ENCODE measurements at places on chromosomes 2 and 18.

DNA sequence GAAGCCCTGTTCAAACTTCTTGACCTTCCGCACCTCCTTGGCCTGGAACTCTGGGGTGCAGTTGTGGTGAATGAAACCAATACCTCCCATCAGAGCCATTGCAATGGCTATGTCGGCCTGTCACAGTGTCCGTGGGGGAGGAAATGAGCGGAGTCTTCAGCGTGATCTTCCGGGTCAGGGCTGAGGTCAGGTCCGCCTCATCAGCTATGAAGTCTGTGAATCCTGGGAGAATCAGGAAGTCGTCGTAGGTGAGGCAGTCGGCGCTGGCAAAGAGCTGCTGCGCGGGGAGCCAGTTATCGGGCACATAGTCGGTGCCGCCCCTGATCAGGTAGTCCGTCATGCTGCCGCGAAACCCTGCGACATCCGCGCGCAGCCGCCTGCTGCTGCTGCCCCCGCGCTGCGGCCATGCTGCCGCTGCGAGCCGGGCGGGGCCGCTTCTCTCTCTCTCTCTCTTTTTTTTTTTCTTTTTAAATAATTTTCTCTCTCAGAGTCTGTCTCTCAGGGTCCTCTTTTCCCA lies 154.1 kb upstream of the ZSWIM2 start:
- DNase-seq, result no peak

GRCh38 chr2:145845207-145845894 lies 1325.4 kb upstream of the ZEB2 start:
- no peak for DNase-seq

DNA sequence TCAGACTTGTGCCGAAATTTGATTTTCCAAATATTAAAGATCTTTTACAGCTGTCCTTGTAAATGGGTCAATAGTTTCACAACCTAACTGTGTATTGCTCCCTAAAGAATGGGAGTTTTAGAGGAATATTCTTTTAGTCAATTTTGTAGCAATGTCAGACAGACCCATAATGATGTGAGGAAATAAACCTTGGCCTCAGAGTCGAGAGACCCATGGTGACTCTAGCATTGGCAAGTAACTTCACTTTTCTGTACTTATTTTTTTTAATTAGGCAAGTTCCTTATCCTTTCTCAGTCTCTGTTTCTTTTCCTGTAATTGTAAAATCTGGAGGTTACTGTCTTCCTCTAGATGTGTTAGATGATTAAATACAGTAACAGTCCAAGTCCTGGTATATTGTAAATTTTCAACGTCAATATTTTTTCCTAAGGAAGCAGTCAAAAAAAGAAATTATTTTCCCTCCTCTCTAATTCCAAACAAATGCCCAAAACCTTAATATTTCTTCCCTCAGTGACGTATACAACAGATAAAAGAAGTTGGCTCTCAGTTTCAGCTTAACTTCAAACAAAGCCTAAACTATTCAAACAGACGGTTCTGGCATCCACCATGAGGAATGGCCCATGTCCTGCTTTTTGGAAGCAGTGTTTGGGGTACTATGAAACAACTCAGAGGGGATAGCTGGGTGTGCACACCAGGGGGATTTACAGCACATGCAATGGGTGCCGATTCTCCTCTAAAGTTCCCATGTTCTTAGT lies 466.7 kb downstream of the TNS1 start:
- no peak for DNase-seq

- no peak for DNase-seq
Observed at GRCh38 chr2:59588286-59588685, 965.2 kb downstream of the BCL11A start.

DNA sequence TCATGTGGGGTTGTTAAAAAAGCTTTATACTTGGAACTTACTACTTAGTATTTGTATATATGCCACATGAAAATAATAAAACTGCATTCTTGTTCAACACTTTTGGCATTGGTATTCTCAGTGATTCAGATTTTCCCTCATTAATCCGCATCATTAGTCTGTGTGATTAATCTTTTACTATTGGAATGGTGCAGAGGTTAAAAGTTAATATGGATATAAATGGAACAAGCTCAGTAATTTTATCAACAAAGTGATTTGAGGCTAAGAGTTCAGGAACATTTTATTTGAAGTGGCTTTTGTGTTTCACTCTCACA lies 45.4 kb upstream of the REG3G start:
- DNase-seq, result no peak

GRCh38 chr18:34929336-34929780 lies 111.9 kb upstream of the MAPRE2 start:
- DNase-seq, result no peak

DNA sequence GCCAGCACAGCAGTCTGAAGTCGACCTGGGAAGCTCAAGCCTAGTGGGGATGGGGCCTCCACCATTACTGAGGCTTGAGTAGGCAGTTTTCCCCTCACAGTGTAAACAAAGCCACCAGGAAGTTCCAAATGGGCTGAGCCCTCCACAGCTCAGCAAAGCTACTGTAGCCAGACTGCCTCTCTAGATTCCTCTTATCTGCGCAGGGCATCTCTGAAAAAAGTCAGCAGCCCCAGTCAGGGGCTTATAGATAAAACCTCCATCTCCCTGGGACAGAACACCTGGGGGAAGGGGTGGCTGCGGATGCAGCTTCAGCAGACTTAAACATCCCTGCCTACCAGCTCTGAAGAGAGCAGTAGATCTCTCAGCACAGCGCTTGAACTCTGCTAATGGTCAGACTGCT lies 218.4 kb upstream of the VRK2 start:
- no peak for DNase-seq

DNA sequence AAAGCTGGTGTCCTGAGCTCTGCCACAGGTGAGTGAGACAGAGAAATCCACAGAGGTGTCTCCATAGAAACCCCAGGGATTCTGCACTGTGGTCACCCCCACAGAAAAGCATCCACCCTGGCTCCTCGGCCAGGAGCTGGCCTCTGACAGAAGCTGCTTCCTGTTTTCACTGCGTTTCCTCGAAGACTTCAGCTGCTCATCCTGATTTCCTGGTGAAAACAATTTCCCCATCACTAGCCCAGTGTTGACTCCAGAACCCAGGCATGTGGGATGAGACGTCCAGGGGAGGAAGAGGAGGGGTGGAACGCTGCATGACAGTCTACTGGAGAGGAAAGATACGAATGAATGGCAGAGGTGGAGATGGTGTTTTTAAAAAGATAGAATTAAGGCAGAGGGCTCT lies 60.3 kb upstream of the GPR45 start:
- no peak for DNase-seq
